ENCODE measurements at places on chromosomes 5 and 9. TPM values are rescaled to one million over a fixed set of nuclear protein-coding genes. Genes with fewer than 3 reads are reported as not detected.
A peak's percentile ranks its signal among the peaks of the same experiment; 100 is the strongest.

- no peak overlapping the region for H3K27ac ChIP-seq
- DNase-seq, result no peak
- H3K4me1 ChIP-seq, result no peaks in the 10 kb centered on the region
- no peaks in the 10 kb centered on the region for H3K27me3 ChIP-seq
- H3K4me3 ChIP-seq, result no peak overlapping the region
Measured at GRCh38 chr5:93995126-93995621, 253.8 kb upstream of the POU5F2 start.

GRCh38 chr9:70495514-70495913 is 81.1 kb upstream of the KLF9 start:
- no peak overlapping the region for H3K27ac ChIP-seq
- DNase-seq, result peak; percentile 20
- H3K36me3 ChIP-seq, result no peaks in the 10 kb centered on the region
- H3K4me1 ChIP-seq, result peaks cover 25% of the 10 kb centered on the region
- H3K4me3 ChIP-seq, result no peak overlapping the region
- H3K27me3 ChIP-seq, result no peaks in the 10 kb centered on the region

The UTP15 gene
- 2.8 TPM for polyA plus RNA-seq

DNA sequence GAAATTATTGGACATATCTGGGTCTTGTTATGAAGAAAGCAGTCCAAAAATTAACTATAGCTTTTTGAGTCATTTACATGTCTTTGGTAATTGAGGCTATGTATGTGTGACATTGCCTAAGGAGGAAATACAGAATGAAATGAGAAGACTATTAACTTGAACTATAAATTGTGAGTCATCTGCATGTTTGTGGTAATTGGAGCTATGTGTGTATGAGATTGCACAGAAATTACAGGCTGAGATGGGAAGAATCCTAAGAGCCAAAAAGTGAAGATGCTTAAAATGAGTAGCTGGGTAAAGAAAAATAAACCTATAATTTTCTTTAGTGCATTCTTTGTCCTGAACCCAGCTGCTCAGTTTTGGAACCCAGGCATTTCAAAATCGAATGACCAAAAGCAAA is 747.6 kb upstream of the EDIL3 start:
- H3K4me3 ChIP-seq, result no peak overlapping the region
- no peaks in the 10 kb centered on the region for H3K27me3 ChIP-seq
- H3K27ac ChIP-seq, result no peak overlapping the region
- no peaks in the 10 kb centered on the region for H3K36me3 ChIP-seq

The VCP gene
- polyA plus RNA-seq, result 65.4 TPM

The BTNL8 gene
- 0.50 TPM for polyA plus RNA-seq

DNA sequence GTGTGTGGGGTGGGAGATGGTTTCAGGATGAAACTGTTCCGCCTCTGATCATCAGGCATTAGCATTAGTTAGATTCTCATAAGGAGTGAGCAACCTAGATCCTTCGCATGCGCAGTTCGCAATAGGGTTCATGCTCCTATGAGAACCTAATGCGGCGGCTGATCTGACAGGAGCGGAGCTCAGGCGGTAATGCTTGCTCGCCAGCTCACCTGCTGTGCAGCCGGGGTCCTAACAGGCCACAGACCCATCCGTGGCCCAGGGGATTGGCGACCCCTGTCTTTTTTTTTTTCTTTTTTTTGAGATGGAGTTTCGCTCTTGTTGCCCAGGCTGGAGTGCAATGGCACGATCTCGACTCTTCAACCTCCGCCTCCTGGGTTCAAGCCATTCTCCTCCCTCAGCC is 119.1 kb downstream of the KCNIP1 start:
- no peak overlapping the region for H3K27ac ChIP-seq
- H3K27me3 ChIP-seq, result no peaks in the 10 kb centered on the region

GRCh38 chr9:34887841-34888240 is 70.2 kb upstream of the PHF24 start:
- H3K27me3 ChIP-seq, result peaks cover 2% of the 10 kb centered on the region
- no peaks in the 10 kb centered on the region for H3K4me1 ChIP-seq
- H3K27ac ChIP-seq, result no peak overlapping the region
- no peak overlapping the region for H3K4me3 ChIP-seq
- no peak for DNase-seq

GRCh38 chr5:528629-529511 is 4.6 kb upstream of the SLC9A3 start:
- H3K36me3 ChIP-seq, result no peaks in the 10 kb centered on the region
- H3K27me3 ChIP-seq, result peaks cover 68% of the 10 kb centered on the region
- no peak for DNase-seq
- peaks cover 47% of the 10 kb centered on the region for H3K4me1 ChIP-seq
- H3K27ac ChIP-seq, result no peak overlapping the region

GRCh38 chr5:31435730-31436129 is 96.2 kb downstream of the DROSHA start:
- peaks cover 70% of the 10 kb centered on the region for H3K36me3 ChIP-seq
- H3K27ac ChIP-seq, result no peak overlapping the region
- no peaks in the 10 kb centered on the region for H3K27me3 ChIP-seq

DNA sequence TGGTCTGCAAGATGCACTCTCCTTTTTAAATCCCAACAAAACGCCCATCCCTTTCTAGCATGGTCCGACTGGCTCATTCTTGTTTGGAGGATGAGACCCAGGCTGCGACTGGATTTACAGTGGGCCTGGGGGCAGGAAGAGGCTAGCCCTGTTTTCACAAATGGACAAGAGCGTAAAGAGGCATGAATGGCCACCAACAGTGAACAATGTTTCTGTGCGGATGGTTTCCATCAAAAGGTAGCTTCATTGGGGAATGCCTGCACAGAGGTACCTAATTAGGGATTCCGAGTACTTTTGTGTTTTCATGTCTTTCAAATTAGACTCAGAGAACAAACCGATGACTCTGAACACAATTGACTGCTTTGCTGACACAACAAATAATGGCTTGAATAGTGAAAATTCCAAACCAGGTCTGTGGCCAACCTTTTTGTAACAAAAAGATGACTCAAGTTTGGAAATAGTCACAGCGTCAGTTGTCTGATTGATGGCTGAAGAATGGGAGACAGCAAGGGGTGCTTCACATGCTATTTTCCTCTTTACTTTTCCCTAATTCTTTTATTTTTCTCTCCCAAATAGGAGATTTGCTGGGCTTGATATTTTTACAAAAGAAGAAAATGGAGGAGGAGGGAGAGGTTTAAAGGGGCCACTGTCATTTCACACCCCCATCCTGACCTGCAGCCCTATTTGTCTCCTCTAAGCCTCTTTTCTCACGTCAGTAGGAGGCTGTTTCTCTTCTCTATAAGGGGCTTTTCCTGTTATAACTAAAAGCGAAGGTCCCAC is 208.1 kb upstream of the S1PR3 start:
- peaks cover 14% of the 10 kb centered on the region for H3K4me1 ChIP-seq
- no peak overlapping the region for H3K4me3 ChIP-seq
- no peak overlapping the region for H3K27ac ChIP-seq

DNA sequence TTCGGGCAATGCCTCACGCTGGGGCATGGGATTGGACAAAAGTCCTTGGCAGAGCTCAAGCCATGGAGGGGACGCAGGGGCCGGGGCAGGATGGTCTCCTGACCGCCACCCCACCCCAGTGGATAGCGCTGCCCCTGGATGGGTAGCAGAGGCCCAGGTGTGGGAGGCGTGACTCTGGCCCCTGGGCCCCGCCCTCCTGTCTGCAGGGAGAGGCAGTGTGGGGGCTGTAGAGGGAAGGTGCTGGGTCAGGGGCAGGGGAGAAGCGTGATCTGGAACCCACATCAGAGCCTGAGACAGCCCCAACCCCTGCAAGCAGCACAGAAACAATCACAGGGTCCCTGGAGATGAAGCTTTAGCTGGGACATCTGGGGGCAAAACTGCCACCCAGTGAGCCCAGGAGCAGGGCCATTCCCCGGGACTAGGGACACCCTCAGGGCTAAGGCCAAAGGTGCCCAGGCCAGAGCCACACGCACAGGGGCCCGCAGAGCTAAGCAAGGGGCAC is 36.2 kb downstream of the NACC2 start:
- H3K36me3 ChIP-seq, result peaks cover 14% of the 10 kb centered on the region
- H3K4me1 ChIP-seq, result peaks cover 79% of the 10 kb centered on the region
- DNase-seq, result no peak
- no peak overlapping the region for H3K27ac ChIP-seq
- no peak overlapping the region for H3K4me3 ChIP-seq

The DNLZ gene
- 20.5 TPM for polyA plus RNA-seq

- DNase-seq, result no peak
- H3K27me3 ChIP-seq, result no peaks in the 10 kb centered on the region
- peaks cover 28% of the 10 kb centered on the region for H3K4me1 ChIP-seq
Measured at GRCh38 chr9:136675477-136676296, 11.6 kb downstream of the AGPAT2 start.

The FAM174A gene
- polyA plus RNA-seq, result 8.5 TPM

- peaks cover 46% of the 10 kb centered on the region for H3K36me3 ChIP-seq
- peaks cover 94% of the 10 kb centered on the region for H3K4me1 ChIP-seq
- DNase-seq, result no peak
- peaks cover 5% of the 10 kb centered on the region for H3K27me3 ChIP-seq
Measured at GRCh38 chr5:141516672-141517025, 27.8 kb downstream of the PCDHGC5 start.

The C9orf57 gene
- not detected for polyA plus RNA-seq

DNA sequence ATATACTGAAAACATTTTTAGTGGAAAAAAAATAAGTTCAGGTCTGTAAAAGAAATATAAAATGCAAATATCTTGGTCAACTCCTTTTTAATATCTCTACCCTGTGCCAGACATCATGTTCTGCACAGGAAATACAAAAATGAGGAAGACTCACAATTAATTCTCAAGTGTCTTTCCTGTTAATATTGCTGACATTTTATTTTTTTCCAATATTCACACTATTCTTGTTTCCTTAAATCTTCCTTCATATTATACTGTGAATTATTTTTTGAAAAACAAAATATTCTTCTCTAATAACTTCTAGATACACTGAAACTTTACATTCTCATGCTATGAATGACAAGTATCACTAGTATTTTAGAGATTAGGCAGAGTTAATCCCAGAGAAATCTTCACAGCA is 334.7 kb upstream of the FTMT start:
- no peaks in the 10 kb centered on the region for H3K27me3 ChIP-seq
- H3K36me3 ChIP-seq, result no peaks in the 10 kb centered on the region
- H3K27ac ChIP-seq, result no peak overlapping the region
- no peak overlapping the region for H3K4me3 ChIP-seq
- H3K4me1 ChIP-seq, result no peaks in the 10 kb centered on the region

GRCh38 chr9:69027355-69028097 is 8.0 kb upstream of the FXN start:
- H3K36me3 ChIP-seq, result no peaks in the 10 kb centered on the region
- no peak overlapping the region for H3K27ac ChIP-seq
- H3K4me1 ChIP-seq, result no peaks in the 10 kb centered on the region
- DNase-seq, result peak; percentile 37
- H3K4me3 ChIP-seq, result no peak overlapping the region

The PCDHGB4 gene
- polyA plus RNA-seq, result not detected

The AQP7 gene
- not detected for polyA plus RNA-seq

DNA sequence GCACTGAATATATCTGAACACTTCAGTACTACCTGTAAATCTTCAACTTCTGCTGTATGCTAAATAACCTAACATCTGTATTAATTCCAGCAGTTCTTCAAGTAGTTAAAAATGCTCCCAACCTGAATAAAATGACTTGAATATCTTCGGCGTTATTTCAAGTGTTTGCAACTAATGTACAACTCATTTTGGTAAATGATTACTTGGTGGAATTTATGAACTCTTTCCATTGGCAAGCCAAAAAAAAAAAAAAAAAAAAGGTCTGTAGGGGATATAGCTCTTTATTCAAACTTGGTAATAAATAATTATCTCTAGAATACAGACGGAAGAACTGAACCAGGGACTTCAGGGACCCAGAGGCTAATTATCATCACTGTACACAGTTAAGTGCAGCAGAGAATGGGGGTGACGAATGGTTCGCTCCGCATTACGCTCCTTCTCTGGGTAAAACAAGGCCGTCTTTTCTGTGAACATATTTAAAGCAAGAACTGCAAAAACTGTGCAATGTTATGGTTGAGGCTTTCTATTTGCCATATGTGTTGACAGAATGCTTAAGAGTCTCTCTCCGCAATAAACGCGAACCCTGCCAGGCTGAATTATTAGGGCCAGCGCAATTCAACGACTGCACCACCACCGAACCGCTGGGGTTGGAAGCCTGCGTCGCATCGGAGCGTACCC is 1.9 kb upstream of the ERBIN start:
- peak overlapping the region; percentile 63 for H3K4me3 ChIP-seq
- no peaks in the 10 kb centered on the region for H3K36me3 ChIP-seq
- peak overlapping the region; percentile 89 for H3K27ac ChIP-seq
- DNase-seq, result no peak

- no peaks in the 10 kb centered on the region for H3K36me3 ChIP-seq
- no peaks in the 10 kb centered on the region for H3K4me1 ChIP-seq
- DNase-seq, result no peak
Measured at GRCh38 chr5:105695941-105696340, 1974.8 kb downstream of the EFNA5 start.

DNA sequence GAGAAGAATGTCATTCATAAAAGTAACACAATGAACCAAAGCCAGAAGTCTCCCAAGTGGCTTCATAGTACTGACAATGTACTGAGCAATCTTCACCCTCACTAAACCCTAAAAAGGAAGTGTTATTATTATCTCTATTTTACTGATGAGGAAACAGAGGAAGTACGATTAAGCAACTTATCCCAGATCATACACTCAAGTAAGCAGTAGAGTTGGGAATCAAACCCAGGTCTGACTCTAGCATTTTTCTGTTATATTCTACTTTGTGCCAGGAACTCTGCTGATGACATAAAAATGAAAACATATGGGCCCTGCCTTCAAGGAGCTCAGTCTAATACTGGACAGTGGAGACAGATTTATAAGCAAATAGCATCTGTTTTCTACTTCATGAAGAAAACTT is 109.2 kb downstream of the RAPGEF6 start:
- H3K27ac ChIP-seq, result no peak overlapping the region
- no peaks in the 10 kb centered on the region for H3K27me3 ChIP-seq
- H3K36me3 ChIP-seq, result peaks cover 5% of the 10 kb centered on the region
- H3K4me1 ChIP-seq, result peaks cover 17% of the 10 kb centered on the region

DNA sequence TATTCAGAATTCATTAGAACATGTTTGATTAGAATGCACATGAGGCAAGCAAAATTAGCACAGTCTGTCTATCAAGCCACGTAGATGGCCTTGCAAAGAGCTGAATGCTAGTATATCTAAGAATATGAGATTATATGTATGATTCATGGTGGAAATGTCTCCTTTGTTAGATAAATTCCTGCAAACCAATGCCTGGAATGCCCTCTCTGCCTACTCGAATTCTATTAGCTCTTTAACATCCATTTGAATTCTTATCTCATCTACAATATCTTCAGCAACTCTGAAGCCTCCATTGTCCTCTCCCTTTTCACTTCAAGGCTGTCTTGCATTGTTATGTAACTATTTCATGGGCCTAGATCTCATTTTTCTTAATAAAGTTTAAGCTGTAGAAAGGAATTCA is 205.5 kb downstream of the TMC1 start:
- no peak overlapping the region for H3K27ac ChIP-seq
- H3K4me1 ChIP-seq, result no peaks in the 10 kb centered on the region
- DNase-seq, result no peak
- no peaks in the 10 kb centered on the region for H3K36me3 ChIP-seq

DNA sequence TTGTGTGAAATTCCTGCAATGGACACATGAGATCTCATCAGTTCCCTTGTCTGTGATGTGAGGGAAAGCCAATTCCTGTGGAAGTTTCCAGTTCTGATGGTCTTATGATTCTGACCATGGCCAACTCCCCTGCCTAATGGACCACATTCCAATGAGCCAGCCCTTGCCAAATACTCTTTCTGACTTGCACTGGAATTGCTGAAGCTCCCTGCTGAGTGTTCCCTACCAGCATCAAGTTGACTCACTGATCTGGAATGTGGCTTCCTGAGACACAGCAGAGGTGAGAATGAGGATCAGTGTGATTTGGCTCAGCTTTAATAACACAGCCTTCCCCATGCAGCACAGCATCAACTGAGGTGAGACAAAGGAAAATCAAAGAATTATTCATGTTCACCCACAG is 427.8 kb downstream of the KDM4C start:
- H3K4me1 ChIP-seq, result no peaks in the 10 kb centered on the region
- no peaks in the 10 kb centered on the region for H3K36me3 ChIP-seq
- H3K4me3 ChIP-seq, result no peak overlapping the region
- H3K27me3 ChIP-seq, result no peaks in the 10 kb centered on the region

The FOXD4 gene
- not detected for polyA plus RNA-seq

The TMEM252 gene
- not detected for polyA plus RNA-seq

The ZFP2 gene
- polyA plus RNA-seq, result not detected
